Activated CD4-positive, alpha-beta T cell treated with anti-CD3 and anti-CD28 coated beads, Interleukin-2, amount 10 ng/mL, durations not matched to agents 7 days and 5 days (primary cell): ENCODE measurements at places on chromosomes 5 and 9. TPM values are rescaled to one million over a fixed set of nuclear protein-coding genes. Genes with fewer than 3 reads are reported as not detected.

DNA sequence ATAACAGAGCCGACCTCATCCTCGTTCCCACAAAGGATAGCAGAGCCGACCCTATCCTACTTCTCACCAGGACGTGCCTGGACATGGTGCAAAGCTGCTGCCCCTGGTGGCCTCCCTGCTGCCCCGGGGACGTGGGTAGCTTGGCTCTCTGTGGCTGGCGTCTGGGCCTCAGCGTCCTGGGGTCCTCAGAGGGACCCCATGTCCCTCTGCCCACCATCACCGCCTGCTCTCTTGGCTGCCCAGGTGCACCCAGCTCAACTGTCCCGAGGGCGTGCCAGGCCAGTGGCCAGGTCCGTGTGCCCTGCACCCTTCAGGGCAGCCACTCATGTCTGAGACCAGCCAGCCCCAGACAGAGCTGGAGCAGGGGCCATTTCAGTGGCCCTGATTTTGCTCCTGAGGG lies 8.5 kb downstream of the NKD2 start:
- DNase-seq = no peak

DNA sequence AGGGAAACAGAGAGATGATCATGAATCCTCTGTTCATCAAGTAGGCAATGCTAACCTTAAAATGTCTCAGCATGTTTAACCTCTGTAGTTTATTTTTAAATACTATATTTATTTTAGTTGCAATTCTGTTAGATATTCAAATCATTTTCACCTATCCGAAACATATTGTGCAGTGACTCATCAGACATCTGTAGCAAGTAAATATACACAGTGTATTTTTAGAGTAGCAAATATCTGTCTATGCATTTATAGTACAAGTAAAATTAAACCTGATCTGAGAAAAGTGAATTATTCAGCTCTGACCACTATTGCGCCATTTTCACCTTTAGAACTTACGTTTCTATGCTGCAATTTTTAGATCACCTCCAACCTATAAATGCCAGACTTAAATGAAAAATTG lies 24.3 kb upstream of the TUSC1 start:
- no peak for DNase-seq

GRCh38 chr5:169263591-169263990 lies 37.3 kb downstream of the SLIT3 start:
- DNase-seq = no peak

- DNase-seq = no peak
Observed at GRCh38 chr5:103346162-103346748, 87.7 kb downstream of the MACIR start.

DNA sequence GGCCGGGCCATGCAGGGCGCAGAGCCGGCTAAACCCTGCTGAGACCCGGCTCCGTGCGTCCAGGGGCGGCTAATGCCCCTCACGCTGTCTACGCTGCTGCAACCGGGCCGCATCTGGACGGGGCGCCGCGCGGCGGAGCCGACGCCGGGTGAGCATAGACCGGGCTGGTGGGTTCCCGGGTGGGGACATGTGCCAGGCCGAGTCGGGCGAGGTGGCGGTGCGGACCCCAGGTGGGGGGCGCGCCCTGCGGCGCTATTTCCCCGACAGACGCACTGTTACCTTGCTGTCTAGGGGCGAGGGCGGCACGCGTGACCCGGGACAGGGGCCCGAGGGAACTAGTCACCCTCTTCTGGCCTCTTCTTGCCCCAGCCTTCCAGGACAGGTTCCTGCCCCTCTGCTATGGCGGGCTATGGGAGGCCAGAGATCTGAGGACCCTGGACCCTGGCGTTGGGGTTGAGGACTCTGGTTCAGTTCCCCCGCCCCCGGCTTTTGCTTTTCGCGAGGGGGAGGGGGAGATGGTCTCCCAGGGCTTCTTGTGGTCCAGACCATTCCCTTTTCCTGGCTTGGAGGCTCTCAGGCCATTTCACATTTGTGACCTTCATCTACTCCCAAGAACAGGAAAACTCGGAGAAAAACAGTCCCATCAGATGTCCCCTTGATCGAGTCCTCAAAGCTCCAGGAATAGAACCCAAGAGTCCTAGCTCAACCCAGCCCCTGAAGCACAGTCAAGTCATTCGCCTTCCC lies 536 bp downstream of the SLC27A4 start:
- peak; percentile 24 for DNase-seq

- DNase-seq = no peak
Observed at GRCh38 chr5:123444016-123444415, 20.8 kb upstream of the CEP120 start.

- DNase-seq = no peak
Observed at GRCh38 chr5:2112173-2113025, 229.7 kb upstream of the IRX4 start.

DNA sequence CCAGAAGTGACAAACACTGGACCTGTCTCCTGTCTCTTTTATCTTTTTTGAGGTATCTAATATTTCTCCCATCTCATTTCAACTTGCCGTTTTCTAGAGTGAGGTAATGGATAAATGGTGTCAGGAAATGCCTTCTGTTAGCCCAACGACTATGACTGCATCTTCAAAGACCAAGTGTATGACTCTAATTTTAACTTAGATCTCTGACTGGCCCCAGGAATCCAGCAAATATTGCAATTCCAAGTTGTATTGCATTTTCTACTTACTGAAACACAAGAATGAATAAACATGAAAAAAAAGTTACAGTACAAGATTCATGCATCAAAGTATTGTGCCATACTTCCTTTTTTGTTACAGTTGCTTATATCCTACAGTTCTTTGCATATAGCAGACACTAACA lies 26.3 kb downstream of the SLC28A3 start:
- DNase-seq = no peak

DNA sequence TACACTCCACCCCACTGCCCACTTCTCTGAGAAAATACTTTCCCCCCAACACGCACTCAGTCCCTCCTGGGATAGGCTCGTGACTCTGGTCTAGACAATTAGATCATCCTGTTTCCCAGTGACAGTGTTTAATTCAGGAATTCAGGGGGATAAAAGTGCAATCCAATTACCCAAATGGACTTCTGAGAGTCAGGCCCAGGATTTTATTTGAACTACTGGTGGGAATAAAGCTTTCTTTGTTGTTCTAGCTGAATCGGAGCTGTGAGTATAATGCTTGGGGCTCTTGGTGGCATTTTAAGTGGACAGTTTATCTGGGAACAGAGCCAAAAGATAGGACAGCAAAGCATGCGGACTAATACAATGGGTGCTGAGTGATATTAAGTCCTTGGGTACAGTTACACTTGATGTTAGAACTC lies 683.3 kb downstream of the MAT2B start:
- no peak for DNase-seq

RAI14 gene
- total RNA-seq = 0.50 TPM

ADAMTSL2 gene
- total RNA-seq = not detected

TTLL11 gene
- 2.6 TPM for total RNA-seq
